ENCODE measurements at places on chromosomes 3 and 15. TPM values are rescaled to one million over a fixed set of nuclear protein-coding genes. Genes with fewer than 3 reads are reported as not detected.

Gene PLCH1
- total RNA-seq = 0.60 TPM

Gene GPR156
- total RNA-seq = 0.24 TPM

Gene MORC1
- total RNA-seq = not detected

Gene PRTG
- total RNA-seq = 13.3 TPM

Gene TMEM108
- 0.12 TPM for total RNA-seq

Gene MAGEL2
- total RNA-seq = not detected

Gene ITIH1
- total RNA-seq = not detected

Gene SSUH2
- 1.5 TPM for total RNA-seq

Gene GATA2
- 9.0 TPM for total RNA-seq

Gene GPR27
- total RNA-seq = not detected

Gene SLCO2A1
- 0.39 TPM for total RNA-seq

Gene UBA3
- total RNA-seq = 127 TPM

Gene TGFBR2
- total RNA-seq = 132 TPM

Gene A4GNT
- total RNA-seq = not detected

Gene CYP8B1
- total RNA-seq = not detected

Gene ACOX2
- total RNA-seq = 8.1 TPM

Gene SPSB4
- not detected for total RNA-seq

Gene CCDC80
- 29.1 TPM for total RNA-seq

Gene LTF
- total RNA-seq = 0.72 TPM

Gene SLC2A2
- total RNA-seq = not detected

Gene TMC3
- total RNA-seq = not detected

Gene FOXL2NB
- total RNA-seq = under 0.01 TPM

Gene NEK10
- total RNA-seq = 1.2 TPM

Gene LYZL4
- total RNA-seq = 1.5 TPM

Gene FES
- total RNA-seq = 4.7 TPM

Gene CTXND1
- total RNA-seq = not detected

Gene NRROS
- total RNA-seq = 2.7 TPM

Gene SST
- not detected for total RNA-seq

Gene SLC6A6
- 59.0 TPM for total RNA-seq

Gene CFAP100
- total RNA-seq = not detected

Gene CSK
- total RNA-seq = 24.6 TPM

Gene CLDN16
- total RNA-seq = not detected

Gene PLA2G4F
- total RNA-seq = not detected

Gene CHST13
- not detected for total RNA-seq

Gene SERINC4
- total RNA-seq = not detected

Gene BOC
- total RNA-seq = 17.3 TPM

Gene CD200R1
- 0.48 TPM for total RNA-seq

Gene DGKG
- total RNA-seq = 15.3 TPM

Gene ZNF660
- 1.2 TPM for total RNA-seq

Gene GRAMD2A
- total RNA-seq = not detected

Gene SMCO1
- not detected for total RNA-seq

Gene SLC22A13
- total RNA-seq = 0.29 TPM

Gene CADM2
- under 0.01 TPM for total RNA-seq

Gene SI
- total RNA-seq = not detected

Gene C3orf49
- not detected for total RNA-seq

Gene ATP10A
- total RNA-seq = not detected

Gene OXSR1
- total RNA-seq = 58.8 TPM

Gene EPHB1
- 2.6 TPM for total RNA-seq

Gene GOLGA6L9
- total RNA-seq = 1.9 TPM

Gene MEGF11
- total RNA-seq = not detected

Gene CDCP1
- 75.6 TPM for total RNA-seq

Gene PRKCD
- 5.0 TPM for total RNA-seq

Gene CSTA
- 0.78 TPM for total RNA-seq

Gene NMNAT3
- total RNA-seq = 1.9 TPM

Gene C3orf85
- total RNA-seq = not detected

Gene TM6SF1
- not detected for total RNA-seq
